Stimulated activated CD4-positive, alpha-beta T cell treated with anti-CD3 and anti-CD28 coated beads, Interleukin-1b, Interleukin-23, amount 100 ng/mL, for 4 hours (primary cell): ENCODE measurements at places on chromosomes 16 and 17.

DNA sequence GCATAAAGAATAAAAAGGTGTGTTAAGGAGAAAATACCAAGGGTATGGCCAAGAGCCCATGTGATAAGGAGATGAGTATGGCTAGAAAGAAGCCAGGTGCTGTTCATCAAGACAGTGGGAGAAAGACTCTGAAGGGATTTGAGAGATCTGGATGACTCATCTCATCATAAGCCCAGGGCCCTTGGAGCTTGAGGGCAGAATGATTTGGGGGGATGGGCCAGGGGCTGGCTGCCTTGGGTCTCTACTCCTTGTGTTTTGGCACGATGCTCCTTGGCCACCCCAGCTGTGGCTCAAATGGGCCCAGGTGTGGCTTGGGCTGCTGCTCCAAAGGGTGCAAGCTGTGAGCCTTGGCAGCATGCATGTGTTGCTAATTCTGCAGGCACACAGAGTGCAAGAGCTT is 14.5 kb upstream of the TNFRSF13B start:
- DNase-seq = no peak

- peak; percentile 65 for DNase-seq
Observed at GRCh38 chr17:45431531-45432404, 902 bp downstream of the ARHGAP27 start.

- no peak for DNase-seq
Observed at GRCh38 chr17:13265311-13265710, 247.5 kb upstream of the ELAC2 start.

- no peak for DNase-seq
Observed at GRCh38 chr17:72234985-72235384, 114.2 kb downstream of the SOX9 start.
